ENCODE measurements at places on chromosomes 3 and 15. TPM values are rescaled to one million over a fixed set of nuclear protein-coding genes. Genes with fewer than 3 reads are reported as not detected.

DNA sequence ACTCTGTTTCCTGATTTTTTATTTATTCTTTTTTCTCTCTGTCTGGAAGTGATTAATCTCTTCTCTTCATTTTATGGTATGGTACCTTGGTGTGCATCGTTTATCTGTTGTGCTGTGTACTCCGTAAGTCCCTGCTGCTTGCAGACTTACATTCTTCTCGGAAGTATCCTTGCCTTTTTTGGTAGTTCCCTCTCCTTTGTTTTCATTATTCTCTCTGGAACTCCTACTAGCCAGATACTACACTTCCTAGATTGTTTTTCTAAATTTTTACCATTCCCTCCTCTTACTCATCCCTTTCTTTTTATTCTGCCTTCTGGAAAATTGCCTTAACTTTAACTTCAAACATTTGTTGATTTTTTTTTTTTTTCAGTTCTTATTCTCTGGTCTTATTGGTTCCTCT lies 27.2 kb downstream of the PIK3CA start:
- no peak for DNase-seq

CLSTN2 gene
- 1.9 TPM for polyA plus RNA-seq

GOLGA8G gene
- polyA plus RNA-seq = 0.03 TPM

GRCh38 chr15:39188930-39189329 lies 391.9 kb upstream of the THBS1 start:
- DNase-seq = no peak

DNA sequence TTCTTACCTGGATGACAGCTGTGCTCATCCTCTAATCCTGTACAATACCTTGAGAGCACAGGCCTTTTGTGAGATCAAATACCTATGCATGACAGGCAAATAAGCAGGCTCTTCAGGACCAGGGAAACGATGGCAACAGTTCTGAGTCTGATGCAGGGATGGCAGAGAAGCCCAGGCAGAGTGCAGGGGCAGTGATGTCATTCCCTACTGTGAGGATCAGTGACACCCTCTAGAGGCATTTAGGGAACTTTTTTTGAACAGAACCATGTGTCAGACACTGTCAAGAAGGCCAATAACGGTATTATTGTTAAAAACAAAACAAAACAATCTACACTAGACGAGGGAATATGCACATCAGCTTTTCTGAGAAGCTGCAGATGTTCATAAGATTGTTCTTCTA lies 314.8 kb upstream of the CTDSPL start:
- no peak for DNase-seq

RAB5A gene
- polyA plus RNA-seq = 69.3 TPM

USP13 gene
- polyA plus RNA-seq = 15.9 TPM
